ENCODE measurements at places on chromosomes 1 and 21. TPM values are rescaled to one million over a fixed set of nuclear protein-coding genes. Genes with fewer than 3 reads are reported as not detected.

SYT2 gene
- total RNA-seq: not detected

GRCh38 chr1:10663678-10664035 lies 132.8 kb downstream of the CASZ1 start:
- DNase-seq: peak; percentile 65

SEMA4A gene
- 3.8 TPM for total RNA-seq

B3GALT6 gene
- total RNA-seq: 11.3 TPM

GRCh38 chr21:43339668-43340067 lies 87.3 kb downstream of the SIK1 start:
- no peak for DNase-seq

DNA sequence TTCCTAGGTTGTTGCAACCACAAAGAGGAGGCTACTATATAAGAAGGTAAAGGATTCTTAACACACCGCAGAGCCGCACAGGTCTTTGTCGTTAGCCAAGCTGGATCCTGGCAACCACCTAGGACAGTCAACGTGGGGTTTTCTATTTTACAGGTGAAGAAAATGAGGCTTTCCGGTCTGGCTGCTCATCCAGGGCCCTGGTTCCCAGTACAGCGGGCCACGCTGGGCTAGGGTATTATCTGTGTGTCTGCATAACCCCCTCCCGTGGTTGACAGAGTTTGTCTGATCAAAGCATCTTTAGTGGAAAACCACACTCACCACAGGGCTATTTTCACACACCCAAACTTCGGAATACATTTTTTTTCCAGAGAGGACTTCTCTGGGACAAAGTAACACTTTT lies 39.0 kb upstream of the PDE9A start:
- no peak for DNase-seq

DNA sequence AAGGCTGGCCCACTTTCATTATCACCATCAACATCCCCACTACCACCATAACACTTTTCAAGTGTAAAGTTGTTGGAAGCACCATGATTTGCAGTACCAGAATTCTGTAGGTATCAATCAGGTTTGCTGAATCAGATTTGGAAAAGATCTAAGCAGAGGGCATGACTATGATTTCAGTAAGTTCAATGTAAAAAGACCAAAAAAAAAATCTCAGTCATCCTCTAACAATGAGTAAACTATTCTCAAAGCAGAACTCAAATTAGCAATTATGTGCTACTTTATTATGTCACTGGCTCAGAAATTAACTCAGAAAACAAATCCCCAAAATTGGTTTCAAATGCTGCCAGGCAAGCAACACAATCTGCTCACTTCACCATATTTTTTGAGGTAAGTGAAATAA lies 187.8 kb upstream of the HP1BP3 start:
- DNase-seq: no peak

Data from left cardiac atrium (tissue), 4 donors.